ENCODE measurements at places on chromosomes 7 and 10.

- no peak for DNase-seq
Observed at GRCh38 chr10:46538717-46539426, 17.6 kb downstream of the GPRIN2 start.

DNA sequence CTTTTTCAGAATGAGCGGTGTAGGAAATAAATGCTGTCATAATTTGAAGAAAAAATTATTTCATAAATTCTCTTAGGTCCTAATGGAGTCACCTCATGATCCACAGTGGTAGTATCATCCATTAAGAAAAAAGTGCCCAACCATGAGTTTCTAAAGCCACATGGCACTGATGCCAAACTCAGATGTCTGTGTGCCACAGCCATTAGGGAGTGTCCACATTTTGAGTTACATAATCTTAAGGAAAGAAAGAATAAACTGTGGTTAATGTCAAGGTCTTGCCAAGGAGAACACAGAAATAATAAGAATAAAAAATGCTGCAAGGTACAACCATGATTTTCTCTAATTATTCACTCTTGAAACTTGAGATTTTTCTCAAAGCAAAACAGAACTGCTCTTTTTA, 1101.8 kb downstream of the SORCS3 start:
- no peak for DNase-seq

DNA sequence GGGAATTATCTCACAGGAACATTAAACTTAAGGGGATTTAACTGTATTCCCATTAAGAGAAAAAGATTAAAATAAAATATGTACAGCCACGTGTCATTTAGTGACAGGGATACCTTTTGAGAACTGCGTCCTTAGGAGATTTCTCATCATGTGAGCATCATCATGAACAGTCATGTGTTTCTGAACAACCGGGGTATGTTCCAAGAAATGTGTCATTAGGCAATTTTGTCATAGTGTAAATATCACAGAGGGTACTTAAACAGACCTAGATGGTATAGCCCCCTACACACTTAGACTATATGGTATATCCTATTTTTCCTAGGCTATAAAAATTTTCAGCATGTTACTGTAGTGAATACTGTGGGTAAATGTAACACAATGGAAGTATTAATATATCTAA, 840.3 kb downstream of the CNTNAP2 start:
- no peak for DNase-seq

- no peak for DNase-seq
Observed at GRCh38 chr10:1615186-1615954, 122.0 kb downstream of the ADARB2 start.

GRCh38 chr10:33781606-33782395, 447.3 kb upstream of the NRP1 start:
- no peak for DNase-seq

DNA sequence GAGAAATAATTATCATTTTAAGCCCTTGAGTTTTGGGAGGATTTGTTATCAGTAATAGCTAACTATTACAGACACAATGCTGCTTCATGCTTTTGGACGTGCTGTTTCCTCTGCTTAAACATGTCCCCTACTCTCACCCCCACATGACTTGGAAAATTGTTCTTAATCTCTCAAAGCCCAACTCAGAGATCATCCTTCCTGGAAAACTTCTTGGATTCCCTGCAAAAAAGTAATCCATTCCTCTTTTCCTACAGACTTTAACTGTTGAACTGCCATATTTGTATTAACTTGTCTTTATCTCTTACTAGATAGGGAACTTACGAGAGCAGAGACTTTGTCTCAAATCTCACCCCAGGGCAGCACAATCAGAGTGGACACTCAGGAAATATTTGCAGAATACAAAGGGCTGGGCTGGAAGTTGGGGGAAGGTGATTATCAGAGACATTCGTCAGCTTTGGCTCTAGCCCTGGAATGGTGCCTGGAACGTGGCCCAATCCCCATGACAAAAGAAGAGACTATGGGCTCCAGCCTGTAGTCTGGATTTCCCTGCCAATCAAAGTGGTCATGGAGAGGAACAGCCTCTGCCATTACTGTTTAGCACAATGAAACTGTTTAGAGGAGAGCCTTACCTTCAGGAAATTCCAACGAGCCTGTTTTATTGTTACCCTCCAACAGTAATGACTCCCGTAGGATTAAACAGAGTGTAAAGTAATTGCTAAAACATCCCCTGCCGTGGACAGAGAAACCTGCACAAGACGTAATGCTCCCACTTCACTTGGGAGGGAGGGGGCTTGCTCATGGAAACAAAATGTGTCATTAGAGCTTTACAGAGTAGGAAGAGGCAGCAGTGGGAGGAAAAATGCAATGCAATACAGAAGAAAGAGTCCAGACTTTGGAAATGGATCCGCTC, 140.4 kb upstream of the AUTS2 start:
- DNase-seq = peak; percentile 29

DNA sequence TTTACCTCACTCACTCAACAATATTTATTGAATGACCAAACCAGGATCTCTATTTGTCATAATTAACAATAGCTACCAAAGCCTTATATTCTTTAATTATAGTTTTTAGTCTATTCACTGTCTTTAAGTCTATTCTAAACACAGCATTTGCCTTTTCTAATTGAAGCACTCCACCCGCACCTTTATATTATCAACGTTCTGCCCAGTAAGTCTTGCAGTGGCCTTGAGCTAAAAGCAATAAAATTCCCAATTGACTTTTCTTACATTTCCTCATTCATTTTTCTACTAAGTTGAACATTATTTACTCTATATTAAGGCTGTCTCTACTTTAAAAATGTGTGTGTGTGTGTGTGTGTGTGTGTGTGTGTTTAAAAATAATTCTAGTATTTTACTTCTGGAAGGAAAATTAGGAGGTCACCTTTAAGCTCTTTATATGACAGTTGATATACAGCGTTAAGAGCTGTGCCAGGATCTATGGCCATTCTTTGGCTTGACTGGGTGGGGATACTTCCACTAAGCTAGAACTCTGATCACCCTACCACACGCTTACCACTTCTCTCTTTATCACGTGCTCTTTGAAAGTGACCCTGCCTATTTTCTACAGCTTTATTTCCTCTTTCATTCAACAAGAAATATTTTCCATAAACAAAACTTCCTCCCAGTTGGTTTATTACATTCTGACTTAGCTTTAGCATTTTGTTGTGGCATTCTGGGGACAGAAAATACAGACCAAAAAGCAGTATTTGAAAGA, 8.8 kb downstream of the PAPSS2 start:
- no peak for DNase-seq

GRCh38 chr10:24929056-24929544, 23.3 kb downstream of the PRTFDC1 start:
- no peak for DNase-seq

DNA sequence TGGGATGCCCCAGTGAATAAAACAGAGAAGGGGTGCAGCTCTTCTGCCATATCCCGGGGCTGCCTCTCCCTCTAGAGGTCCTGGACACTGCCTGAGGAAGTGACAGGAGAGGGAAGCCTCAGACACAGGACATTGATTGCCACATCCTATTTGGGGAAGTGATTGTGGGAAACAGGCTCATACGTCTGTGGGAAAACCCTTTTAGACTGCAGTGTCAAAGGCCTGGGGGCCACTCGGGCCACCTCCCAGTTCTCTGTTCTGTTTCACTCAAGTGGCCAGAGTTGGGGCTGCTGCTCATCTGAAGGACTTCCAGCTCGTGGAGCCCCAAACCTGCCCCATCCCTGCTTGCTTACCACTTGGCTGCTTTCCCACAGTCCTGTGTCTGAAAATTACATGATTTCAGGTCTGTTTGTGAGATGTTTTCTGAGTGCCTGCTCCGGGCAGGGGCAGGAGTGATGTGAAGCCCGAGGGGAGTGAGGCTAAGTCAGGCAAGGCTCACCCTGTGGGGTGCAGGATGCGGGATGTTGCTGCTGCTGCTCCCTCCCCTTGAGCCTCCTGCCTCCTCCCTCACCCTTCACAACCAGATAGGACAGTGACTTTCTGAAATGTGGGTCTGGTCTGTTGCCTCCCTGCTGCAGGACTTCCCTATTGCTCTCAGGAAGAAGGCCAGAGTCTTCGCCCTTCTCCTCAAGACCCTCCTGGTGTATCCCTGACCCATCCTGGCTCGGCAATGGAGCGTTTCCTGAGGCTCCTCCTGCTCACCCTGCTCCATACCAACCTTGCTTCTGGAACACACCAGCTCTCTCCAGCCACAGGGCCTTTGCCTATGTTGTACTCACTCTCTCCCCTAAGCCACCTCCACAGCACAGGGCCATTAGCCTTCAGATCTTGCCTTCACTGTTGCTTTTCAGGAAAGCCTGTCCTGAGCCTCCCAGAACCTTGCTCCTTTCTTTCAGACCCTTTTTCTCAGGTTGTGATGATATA, 58.4 kb downstream of the NEURL1 start:
- DNase-seq = no peak

DNA sequence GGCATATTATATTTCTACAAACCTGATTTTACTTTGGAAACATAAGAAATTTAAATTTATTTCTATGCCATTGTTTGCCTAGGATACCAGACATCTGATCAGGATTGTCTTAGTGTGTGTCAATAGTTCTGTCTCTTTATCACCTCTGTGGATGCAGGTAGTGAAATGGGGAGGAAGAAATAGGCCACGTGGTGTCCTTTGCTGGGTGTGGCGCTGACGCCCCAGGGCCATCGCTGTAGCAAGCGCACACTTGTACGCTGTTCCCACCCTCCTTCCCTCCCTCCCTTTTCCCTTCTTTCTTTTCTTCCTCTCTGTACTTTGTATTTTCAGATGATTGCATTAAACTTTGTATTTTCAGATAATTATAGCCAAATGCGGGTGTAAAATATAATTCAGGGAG, 5.0 kb downstream of the DOCK1 start:
- DNase-seq = no peak

DNA sequence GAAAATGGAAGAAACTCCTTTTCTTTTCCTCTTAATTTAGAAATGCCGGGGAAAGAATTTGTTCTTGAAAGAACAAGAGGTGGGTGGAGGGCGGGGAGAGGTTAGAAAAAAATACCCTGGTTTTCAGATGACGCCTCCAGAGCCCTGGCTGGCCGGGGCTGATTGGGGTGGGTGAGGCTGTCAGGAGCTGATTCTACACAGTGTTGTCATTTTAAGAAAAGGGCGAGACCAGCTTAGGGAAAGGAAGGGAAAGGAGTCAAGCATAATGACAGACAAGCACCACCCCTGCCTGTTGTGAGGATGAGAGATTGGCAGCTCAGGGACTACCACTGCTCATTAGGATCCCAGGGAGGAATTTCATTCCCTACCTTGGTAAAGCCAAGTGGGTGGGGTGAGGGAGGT, 9.9 kb upstream of the FAM180A start:
- DNase-seq = no peak

- DNase-seq = no peak
Observed at GRCh38 chr7:100170101-100170897, 1.9 kb upstream of the GAL3ST4 start.

DNA sequence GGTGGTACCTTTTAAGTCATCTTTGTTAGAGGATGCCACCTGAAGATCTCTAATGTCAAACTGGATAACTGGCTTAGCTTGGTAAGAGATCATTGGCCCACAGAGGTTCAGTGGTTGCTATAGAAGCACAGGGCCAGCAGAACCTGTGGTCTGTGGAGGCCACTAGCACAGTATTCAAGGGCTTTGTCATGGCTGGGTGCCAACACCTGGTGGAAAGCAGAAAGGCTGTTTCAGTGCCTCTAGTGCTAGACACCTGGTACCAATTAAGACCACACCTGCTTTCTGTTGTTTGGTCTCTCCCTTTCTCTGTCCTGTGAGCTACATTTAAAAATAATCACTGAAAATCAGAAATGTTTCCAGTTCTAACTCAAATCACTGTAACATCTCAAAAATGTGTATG, 10.0 kb upstream of the PCGF5 start:
- DNase-seq = no peak

- no peak for DNase-seq
Observed at GRCh38 chr10:77983384-77984341, 45.7 kb downstream of the POLR3A start.

GRCh38 chr10:113716109-113716910, 35.2 kb upstream of the PLEKHS1 start:
- no peak for DNase-seq

DNA sequence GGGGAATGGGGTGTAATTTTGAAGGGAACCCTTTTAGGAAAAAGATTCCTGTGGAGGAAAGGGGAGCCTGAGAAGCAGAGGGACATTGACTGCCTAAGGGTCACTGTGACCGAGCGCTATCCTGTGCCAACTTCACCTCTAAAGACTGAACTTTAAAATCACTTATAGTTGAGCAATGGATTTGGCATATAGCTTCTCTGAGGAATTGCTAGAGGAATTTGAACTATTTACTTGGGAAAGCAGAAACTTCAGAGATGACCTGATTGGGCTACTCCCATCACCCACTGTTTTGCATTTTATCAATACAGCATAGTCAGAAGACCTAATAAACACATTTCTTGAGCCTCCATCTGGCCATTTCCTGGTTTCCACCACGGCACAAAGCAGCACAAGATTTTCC, 23.7 kb upstream of the WNT16 start:
- no peak for DNase-seq

- no peak for DNase-seq
Observed at GRCh38 chr10:78774614-78774998, 294.2 kb upstream of the ZMIZ1 start.

DNA sequence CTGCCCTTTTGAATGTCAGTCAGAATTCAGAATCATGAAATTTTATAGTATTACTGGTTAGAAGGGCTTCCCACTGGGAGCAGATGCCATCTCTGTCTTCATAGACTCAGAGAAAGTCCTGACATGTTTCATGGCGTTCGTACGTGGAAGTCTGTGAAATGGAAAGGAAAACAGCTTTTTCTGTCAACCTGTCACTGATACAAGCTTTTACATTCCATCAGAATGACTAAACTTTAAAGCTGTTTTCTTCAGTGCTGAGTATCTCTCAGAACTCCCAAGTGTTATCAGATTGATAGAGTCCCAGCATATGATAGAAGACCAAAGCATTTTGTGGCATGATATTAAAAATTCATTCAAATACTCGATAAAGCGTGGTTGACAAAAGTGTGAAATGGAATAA, 726.7 kb upstream of the GALNT17 start:
- DNase-seq = no peak

DNA sequence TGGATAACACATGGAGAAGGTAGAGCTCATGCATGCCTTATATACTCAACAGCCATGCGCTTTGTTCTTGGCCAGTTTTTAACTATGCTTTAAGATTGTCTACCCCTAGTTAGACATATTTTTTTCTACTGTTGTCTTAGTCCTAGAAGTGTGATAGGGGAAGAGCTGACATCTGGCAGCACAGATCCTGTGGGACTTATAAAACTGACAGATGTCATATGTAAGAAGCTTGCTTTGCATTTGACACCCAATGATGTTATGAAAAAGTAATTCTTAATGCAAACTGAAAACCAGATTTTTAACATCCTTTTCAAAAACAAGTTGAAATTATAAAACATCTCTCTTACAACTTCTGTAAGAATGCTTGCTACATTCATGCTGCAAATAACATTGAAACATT, 715.9 kb upstream of the LRRN3 start:
- DNase-seq = no peak

GRCh38 chr7:74069086-74069541, 14.5 kb upstream of the LIMK1 start:
- no peak for DNase-seq
